ENCODE measurements at places on chromosomes 1 and 21. TPM values are rescaled to one million over a fixed set of nuclear protein-coding genes. Genes with fewer than 3 reads are reported as not detected.

Gene ERICH3
- total RNA-seq: 0.47 TPM

Gene KANK4
- 5.5 TPM for total RNA-seq

Gene C1orf210
- total RNA-seq: 43.9 TPM

Gene ZNF326
- total RNA-seq: 24.1 TPM

Gene MYOG
- total RNA-seq: not detected

Gene RCAN3
- 9.0 TPM for total RNA-seq

Gene KRTAP11-1
- not detected for total RNA-seq

Gene FAM72B
- total RNA-seq: 1.5 TPM

Gene C1orf21
- total RNA-seq: 37.9 TPM

GRCh38 chr1:203217139-203217655 lies 12.3 kb downstream of the CHIT1 start:
- no peaks in the 10 kb centered on the region for H3K4me1 ChIP-seq
- no peaks in the 10 kb centered on the region for H3K36me3 ChIP-seq
- DNase-seq: peak; percentile 53
- no peak overlapping the region for H3K4me3 ChIP-seq
- no peaks in the 10 kb centered on the region for H3K27me3 ChIP-seq

DNA sequence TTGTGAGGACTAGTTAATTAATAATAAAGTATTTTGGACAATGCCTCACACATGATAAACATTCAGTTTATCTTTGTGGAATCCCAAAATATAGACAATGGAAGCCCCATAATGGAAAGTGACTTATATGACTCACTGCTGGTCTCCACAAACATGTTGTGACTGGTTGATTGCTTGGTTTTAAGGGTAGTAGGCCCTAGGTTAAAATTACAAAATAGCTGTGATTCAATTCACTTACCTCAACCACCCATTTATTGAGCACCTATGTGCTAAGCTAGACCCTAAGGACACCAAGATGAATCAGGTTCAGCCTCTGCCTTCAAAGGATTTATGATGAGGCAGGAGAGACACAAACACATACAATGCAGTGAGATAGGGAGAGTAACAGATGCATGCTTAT lies 42.4 kb downstream of the KANK4 start:
- no peak overlapping the region for H3K4me3 ChIP-seq
- H3K36me3 ChIP-seq: no peaks in the 10 kb centered on the region
- DNase-seq: no peak
- H3K4me1 ChIP-seq: peaks cover 18% of the 10 kb centered on the region

- no peaks in the 10 kb centered on the region for H3K27me3 ChIP-seq
- H3K4me1 ChIP-seq: peaks cover 11% of the 10 kb centered on the region
- H3K36me3 ChIP-seq: no peaks in the 10 kb centered on the region
- no peak for DNase-seq
- no peak overlapping the region for H3K27ac ChIP-seq
Measured at GRCh38 chr21:42305707-42306147, 9.5 kb downstream of the TFF3 start.

- peaks cover 46% of the 10 kb centered on the region for H3K4me1 ChIP-seq
- H3K36me3 ChIP-seq: no peaks in the 10 kb centered on the region
- no peak overlapping the region for H3K4me3 ChIP-seq
- DNase-seq: no peak
- no peaks in the 10 kb centered on the region for H3K27me3 ChIP-seq
- peak overlapping the region; percentile 80 for H3K27ac ChIP-seq
Measured at GRCh38 chr1:9371951-9372350, 79.3 kb downstream of the SPSB1 start.

GRCh38 chr1:17903386-17903785 lies 148.3 kb downstream of the ACTL8 start:
- no peak overlapping the region for H3K4me3 ChIP-seq
- no peak for DNase-seq
- H3K4me1 ChIP-seq: no peaks in the 10 kb centered on the region
- H3K27ac ChIP-seq: no peak overlapping the region
- H3K36me3 ChIP-seq: no peaks in the 10 kb centered on the region

- peaks cover 11% of the 10 kb centered on the region for H3K27me3 ChIP-seq
- H3K4me1 ChIP-seq: no peaks in the 10 kb centered on the region
- no peak for DNase-seq
Measured at GRCh38 chr1:38789498-38790169, 69.9 kb downstream of the RRAGC start.

DNA sequence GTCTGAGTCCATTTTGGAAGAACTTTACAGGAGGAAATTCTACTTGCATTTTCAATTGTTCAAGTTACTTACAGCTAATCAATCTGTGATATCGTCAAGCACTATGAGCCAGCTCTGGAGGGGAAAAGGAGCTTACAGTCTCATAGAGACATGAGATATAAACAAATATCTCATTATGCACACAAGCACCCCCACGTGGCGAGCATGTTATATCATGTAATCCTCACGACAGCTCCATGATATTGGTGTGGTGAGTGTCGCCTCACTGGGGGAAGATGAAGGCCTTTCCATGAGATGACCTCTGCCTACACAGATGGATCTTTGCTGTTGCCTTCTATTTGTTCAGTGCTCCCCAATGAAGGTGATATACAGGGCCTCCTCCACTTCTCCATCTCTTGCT lies 34.6 kb downstream of the TNR start:
- peaks cover 7% of the 10 kb centered on the region for H3K27me3 ChIP-seq
- DNase-seq: no peak
- no peak overlapping the region for H3K4me3 ChIP-seq
- H3K36me3 ChIP-seq: no peaks in the 10 kb centered on the region
- no peak overlapping the region for H3K27ac ChIP-seq

- no peak overlapping the region for H3K4me3 ChIP-seq
- no peak for DNase-seq
- H3K27ac ChIP-seq: no peak overlapping the region
- H3K36me3 ChIP-seq: no peaks in the 10 kb centered on the region
- no peaks in the 10 kb centered on the region for H3K27me3 ChIP-seq
Measured at GRCh38 chr1:3227893-3228292, 158.9 kb downstream of the PRDM16 start.

Measured in hepatocyte (in vitro differentiated cells).